Activated T-cell treated with anti-CD3 and anti-CD28 coated beads for 48 hours (primary cell): ENCODE measurements at places on chromosomes 13 and 19.

DNA sequence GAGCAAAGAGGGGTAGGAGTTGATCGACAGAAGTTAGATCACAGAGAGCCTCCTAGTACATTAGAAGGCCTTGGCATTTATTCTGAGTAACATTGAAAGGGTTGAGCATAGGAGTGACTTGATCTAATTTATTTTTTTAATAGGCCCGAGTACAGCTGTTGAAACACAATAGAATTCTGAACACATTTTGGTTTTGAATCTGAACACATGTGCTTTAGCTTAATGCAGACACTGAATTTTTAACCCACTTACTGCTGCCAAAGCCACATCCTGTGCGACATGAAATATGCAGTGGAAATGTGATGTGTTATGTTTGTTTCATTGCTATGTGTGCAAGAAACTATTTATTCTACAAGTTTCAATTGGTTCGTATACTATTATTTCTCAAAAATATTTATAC lies 1505.9 kb downstream of the PCDH9 start:
- no peak for DNase-seq

GRCh38 chr19:2188708-2189385 lies 25.1 kb downstream of the DOT1L start:
- DNase-seq, result peak; percentile 15

GRCh38 chr13:24541127-24541475 lies 28.5 kb upstream of the PARP4 start:
- DNase-seq, result no peak

DNA sequence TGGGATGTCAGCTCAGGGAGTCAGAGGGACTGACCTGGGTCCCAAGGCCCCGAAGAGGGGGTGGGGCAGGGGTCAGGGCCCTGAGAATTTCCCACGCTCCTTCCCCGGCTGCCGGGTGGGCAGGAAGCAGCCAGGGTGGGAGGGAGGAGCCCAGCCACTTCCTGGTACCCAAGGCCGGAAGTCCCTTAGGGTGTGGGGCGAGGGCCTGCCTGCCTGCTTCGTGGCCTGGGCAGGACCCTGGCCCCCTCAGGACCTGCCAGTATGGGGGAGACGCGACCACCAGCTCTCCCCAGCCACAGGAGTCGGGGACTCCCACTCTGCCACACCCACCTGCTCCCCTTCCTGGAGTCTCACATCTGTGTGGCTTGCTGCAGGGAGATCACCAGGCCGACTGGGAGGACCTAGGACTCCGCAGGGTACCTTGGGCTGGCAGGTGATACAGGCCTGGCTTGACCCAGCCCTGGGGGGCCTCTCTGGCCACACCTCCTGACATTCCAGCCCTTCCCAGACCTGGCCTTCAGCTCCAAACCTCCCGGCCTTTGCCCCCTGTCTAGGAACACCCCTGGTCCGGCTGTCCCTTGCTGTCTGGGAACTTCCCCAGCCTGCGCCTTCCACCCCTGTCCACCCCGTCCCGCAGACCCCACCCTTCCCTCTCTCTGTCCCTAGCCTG lies 9.8 kb upstream of the CIRBP start:
- peak; percentile 68 for DNase-seq

DNA sequence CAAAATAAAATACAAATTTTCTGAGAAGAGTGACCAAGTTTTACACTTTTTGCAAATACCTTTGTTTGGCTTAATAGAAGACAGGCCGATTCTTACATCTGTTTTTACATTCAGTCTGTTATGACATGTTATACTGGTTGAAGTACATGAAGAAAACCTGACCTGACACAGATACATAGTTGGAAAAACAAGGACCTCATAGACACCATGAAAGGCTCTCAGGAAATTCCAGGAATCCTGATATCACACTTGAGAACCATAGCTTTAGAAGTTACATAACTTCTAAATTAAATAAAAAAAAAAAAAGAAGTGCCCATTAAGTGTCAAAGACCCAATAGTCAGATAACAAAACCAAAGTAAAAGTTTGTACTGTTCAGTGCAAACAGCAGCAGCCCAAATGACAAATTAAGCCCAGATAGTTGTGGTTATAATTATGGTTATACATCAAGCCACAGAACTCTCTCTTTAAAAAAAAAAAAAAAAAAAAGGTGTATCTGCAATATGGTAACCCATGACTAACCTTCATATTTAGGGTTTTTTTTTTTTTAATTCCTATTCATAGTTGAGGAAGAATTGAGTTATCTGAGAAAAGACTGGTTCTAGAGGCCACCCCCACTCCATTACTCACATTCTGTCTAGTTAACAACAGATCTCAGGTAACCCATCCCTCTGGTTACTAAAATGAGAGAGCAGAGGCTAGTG lies 19.8 kb downstream of the RBM26 start:
- no peak for DNase-seq

GRCh38 chr19:41932259-41932719 lies 4.0 kb upstream of the ERFL start:
- DNase-seq, result no peak

- peak; percentile 47 for DNase-seq
Observed at GRCh38 chr19:9406798-9407352, 28.5 kb downstream of the ZNF266 start.

DNA sequence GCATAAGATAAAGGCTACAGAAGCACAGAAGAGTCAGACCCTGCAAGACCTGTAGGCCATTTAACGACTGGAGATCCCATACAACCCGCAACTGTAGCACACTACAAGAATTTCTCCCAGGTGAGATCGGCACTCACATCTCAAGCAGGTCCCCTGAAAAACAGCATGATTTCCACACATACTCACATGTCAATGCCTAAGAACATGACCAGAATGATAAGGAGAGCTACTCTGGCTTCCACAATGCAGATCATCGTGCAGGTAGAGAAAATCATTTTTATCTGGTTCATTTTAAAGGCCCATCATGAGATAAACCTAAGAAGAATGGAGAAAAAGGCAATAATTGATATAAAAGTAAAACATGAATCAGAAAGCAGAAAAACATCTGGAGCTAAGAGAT lies 17.5 kb upstream of the PEG3 start:
- no peak for DNase-seq

DNA sequence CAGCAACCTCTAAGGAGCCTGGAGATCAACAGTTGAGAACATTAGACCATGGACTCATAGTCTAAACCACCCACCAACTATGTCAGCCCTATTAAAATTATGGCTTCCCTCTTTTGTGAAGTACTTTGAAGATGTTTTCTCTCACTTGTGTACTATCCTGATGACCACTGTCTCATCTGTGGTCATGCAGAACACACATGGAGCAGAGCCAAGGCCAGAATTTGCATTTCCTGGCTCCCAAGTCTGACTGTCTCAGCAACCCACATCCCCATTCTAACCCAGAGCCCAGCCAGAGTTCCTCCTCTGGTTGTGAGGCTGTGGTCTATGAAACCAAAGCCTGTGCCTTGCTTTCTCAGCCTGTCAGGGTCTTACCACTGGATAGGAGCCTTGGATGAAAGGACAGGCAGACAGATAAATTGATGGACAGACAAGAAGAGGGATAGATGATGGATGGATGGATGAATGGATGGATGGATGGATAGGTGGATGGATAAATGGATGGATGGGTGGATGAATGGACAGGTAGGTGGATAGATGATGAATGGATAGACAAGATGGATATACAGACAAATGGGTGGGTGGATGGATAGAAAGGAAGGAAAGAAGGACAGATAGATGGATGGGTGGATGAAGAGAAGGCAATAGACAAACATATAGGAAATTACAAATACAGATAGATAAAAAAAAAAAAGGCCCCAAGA lies 35.4 kb downstream of the ZNF557 start:
- no peak for DNase-seq

DNA sequence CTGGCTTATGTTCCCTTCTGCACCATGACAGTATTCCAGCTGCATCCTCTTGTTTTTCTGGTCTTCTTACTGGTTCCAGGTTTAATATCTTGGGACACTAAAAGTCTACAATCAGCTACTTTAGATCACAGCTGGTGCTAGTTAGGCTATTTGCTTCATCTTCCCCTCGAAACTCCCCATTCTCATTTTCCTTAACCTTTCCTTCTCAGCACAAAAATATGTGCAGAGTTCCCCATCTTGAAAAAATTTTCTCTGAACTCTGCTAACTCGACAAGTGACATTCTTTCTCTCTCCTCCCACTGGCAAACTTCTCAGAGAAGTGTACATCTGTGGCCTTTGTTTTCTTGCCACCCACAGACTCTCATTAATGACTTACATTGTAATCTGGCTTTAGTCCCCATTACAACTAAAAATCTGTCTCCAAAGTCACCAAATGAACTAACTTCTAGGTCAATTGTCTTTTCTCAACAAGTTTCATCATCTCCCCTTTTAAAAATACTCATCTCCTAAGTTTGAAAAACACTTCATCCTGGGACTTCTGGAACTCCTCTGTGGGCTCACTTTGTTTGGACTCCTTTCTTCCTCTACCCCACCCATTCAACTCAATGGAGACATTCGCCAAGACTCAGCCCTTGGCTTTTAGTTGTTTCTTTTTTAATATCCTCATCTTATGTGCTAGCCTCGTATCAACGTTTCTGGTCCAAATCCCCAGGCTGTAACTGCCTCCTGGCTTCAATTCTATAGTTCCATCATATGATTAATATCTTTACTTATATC lies 7.1 kb upstream of the KL start:
- no peak for DNase-seq

DNA sequence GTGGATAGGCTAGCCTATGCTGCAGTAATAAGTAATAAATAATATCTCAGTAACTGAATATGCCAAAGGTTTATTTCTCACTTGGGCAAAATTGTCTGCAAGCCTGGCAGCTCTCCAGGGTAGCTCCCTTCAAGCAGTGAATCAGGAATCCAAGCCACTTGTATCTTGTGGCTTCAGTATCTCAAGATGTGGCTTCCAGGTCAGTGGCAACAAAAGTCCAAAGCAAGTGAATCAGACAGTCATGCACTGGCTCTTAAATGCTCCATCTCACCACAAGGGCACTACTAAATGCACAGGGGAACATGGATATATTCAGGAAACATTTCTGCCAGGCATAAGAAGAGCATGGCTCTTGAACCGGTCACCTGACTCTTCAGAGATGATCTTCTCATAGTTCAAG lies 126.3 kb downstream of the KCTD12 start:
- DNase-seq, result no peak
